ENCODE measurements at places on chromosomes 2 and 18.

GRCh38 chr2:18413676-18414396 is 146.6 kb downstream of the RDH14 start:
- DNase-seq, result no peak

- DNase-seq, result no peak
Measured at GRCh38 chr18:45639408-45639807, 24.1 kb downstream of the SLC14A2 start.

GRCh38 chr2:75055820-75056675 is 97.6 kb downstream of the POLE4 start:
- no peak for DNase-seq

GRCh38 chr2:60510713-60511112 is 42.7 kb downstream of the BCL11A start:
- DNase-seq, result no peak

DNA sequence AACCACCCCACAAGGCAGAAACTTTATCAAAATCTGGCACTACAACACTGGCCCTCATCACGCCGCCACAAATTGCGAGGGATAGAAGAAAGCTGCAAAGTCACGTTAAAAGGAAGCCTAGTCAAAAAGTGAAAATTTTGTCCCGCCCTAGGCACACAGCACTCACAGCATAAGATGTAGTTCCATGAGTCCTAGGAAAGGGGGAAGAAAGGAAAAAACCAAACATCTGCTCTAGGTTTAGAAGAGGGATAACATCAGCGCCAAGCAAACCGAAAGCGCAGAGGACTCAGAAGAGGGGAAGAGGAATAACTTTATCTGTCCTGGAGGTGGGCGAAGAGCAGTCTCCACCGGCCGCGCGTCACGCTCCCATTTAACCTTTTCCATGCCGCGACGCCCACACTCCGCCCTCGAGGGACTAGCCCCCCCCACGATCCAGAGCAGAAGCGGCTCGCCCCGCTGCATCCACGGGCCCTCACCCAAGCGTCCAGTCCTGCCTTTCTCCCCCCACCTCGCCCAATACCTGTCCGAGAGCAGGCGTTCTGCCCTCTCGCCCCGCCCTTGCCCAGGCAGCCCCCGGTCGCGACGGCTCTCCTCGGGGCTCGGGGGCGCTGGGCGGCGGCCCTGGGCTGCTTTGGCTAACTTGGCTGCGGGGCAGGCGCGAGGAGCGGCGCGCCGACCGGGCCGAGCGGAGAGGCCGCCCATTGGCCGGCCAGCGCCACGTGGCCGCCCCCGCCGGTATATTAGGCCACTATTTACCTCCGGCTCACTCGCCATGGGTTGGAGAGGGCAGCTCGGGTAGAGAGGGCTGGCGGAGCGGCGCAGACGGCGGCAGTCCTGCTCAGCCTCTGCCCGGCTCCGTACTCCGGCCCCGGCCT is at the start of gene HOXD1:
HOXD1 (plus strand) TSS at position 770 of the 875 bp plus-strand sequence. CDS start 134 bp downstream, outside the sequence.
- peak; percentile 64 for DNase-seq

DNA sequence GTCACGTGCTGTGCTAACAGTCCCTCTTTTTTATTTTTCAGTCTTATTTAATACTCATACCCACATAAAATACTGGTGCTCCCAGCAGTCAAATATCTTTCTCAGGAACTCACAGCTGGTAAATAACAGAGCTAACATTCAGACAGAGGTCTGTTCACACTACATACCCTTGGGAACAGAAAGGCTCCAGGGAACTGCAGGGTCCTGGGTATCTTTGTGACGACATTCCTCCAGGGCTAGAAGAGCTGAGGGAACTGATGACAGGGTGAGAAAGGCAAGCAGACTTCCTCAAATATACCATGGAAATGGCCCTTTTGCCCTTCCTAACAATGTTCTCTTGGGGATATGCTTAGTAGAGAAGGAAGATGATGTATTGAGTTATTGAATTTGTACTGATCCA is 19.3 kb downstream of the PDE6D start:
- no peak for DNase-seq

DNA sequence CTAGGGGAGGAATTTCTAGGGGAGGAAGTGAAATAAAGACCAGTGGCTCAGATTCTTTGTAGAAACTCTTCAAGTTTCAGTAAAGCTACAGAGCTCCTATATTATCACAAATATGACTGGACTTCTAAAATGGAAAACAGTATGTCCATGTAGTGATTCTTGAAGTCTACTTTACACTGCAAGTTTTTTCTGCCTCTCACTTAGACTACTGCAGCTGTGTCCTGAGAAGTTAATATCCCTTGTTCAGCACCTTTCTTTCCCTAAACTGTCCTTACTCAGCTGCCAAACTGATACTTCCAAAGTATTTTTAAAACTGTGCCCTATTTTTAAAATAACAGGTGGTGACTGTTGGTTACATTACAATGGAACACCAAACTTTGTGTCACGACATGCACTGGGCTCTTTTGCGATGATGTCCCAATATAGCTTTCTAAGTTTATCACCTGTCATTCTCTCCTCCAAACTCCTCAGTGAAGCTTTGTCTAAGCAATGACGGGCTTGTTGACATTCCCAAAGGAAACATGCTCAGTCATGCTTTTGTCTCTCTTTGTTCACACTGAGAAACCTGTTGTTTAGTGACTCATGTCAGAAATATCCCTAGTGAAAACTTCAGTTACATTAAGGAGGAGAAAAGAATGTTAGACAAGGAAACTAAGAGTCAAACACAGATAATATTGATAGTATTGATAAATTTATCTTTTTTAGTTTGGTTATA is 341.1 kb downstream of the ARL6IP6 start:
- no peak for DNase-seq

DNA sequence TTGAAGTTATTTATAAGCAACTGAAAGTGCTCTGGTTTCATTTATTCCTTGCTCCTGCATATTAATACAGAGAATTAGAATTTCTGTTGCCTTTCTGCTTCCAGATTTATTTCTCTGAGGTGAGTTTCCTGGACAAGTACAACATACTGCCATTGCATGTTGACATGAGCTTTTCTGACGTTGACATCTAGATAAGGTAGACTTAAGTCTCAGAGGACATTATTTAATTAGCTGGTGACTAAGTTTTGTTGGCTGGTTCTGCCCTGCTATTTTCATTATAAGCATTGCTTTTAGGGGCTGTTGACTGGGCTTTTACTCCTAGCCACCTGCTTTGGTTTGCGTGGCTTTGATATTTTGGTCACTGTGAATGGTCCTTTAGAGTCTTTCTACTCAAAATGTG is 282.9 kb upstream of the SPRED2 start:
- DNase-seq, result peak; percentile 11

DNA sequence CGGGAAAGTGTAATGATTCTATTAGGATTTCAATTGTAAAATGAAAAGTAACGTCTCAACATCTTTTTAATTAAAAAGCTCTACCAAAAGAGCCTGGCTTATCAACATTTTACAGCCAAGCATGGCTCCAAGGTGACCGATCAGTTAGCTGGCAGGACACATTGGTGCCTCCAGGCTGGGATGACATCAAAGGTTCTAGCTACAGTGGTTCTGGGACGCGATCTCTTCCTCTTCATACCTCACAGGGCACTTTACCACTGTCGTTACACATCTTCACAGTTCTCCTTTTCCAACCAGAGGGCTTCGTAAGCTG is 693 bp downstream of the ORC2 start:
- DNase-seq, result no peak

- no peak for DNase-seq
Measured at GRCh38 chr2:150168595-150169236, 318.8 kb downstream of the RND3 start.

GRCh38 chr2:229620289-229620688 is 94.1 kb downstream of the DNER start:
- DNase-seq, result no peak

- no peak for DNase-seq
Measured at GRCh38 chr18:49850636-49851035, 37.3 kb upstream of the ACAA2 start.

DNA sequence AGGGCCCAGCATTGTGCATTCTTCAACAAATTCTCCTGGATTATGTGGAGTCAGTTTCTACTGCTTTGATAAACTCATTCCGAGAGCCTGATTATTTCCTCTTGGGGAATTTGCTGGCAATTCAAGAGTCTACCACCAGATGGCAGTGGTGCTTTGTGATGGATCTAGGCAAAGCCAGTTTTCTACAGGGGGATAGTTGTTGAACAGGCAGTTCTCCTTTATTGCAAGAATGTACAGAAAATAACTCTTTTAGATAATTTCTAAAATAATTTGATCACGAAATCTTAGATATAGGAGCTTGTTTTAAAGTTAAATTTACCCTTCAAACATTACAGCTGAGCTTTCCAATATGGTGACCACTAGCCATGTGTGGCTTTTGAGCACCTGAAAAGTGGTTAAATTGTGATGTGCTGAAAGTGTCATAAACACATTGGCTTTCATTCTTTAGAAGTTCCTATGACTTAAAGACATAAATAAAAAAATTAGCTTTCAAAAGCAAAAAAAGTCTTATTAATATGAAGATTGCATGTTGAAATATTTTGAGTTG is 66.7 kb upstream of the HAAO start:
- peak; percentile 72 for DNase-seq

DNA sequence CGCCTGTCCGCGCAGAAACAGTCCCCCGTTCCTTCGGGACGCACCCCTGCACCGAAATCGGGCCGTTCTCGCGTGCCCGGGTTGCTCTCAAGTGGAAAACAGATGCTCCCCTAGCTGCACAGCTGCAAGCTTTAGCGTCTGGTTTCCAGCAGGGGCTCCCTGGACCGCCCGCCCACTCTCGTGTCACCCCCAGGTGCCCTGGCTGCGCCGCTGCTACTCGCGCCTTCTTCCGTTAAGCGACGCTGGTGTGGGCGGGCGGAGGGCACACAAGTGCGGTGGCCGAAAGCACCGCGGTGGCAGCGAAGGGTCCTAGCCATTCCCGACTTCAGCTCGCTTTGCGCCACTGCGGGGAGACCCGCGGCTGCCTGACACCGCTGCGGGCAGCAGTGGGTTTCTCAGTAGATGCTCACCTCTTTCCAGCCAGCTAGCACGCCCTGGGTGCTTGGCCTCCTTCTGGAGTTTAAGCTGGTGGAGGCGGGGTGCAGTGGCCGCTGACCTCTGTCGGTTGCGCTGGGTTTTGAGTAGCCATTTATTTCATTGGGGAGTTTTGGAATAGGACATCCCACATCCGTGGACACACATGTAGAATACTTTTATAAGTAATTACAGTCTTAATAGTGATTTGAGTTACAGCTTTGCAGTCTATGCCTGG is 806 bp downstream of the ZNF407 start:
- DNase-seq, result peak; percentile 82

DNA sequence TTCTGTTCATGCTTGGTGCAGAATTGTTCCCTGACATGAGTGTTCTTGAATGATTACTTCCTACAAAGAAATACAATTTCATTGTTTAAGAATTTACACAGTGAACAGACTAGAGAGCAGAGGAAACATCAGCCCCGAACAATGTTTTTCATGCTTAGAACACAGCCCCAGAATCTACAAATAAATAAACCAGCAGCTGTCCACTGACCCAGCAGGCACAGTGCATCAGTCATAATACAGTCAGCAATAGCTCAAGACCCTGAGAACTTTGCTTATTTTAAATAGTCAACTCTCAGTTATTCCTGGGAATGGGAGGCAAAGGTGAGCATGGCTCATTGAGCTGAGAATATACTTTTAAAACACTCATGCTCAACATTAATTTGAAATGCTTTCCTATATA is 38.4 kb downstream of the XIRP2 start:
- no peak for DNase-seq

- DNase-seq, result no peak
Measured at GRCh38 chr2:97662386-97662894, 1.4 kb downstream of the ACTR1B start.

- DNase-seq, result no peak
Measured at GRCh38 chr2:27884601-27885000, 5.6 kb downstream of the RBKS start.

DNA sequence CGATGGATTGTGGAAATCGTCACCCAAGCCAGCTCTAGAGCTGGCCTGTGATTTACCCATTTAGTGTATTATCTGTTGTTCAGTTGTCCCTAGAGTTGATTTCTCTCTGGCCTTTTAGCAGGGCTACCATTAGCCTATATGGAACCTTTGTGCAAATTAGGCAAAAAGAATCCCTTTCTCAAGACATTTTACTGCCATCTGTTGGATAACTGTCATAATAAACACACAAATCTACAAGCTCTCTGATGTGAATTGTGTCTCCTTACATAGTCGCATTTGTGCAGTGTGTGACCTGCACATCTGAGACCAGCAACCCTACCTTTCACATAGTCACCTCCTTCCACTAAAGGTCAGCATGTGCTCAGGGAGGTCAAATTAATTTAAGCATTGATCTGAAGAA is 34.0 kb downstream of the LOXHD1 start:
- DNase-seq, result no peak

- peak; percentile 79 for DNase-seq
Measured at GRCh38 chr2:222319586-222320435, 21.0 kb upstream of the PAX3 start.

DNA sequence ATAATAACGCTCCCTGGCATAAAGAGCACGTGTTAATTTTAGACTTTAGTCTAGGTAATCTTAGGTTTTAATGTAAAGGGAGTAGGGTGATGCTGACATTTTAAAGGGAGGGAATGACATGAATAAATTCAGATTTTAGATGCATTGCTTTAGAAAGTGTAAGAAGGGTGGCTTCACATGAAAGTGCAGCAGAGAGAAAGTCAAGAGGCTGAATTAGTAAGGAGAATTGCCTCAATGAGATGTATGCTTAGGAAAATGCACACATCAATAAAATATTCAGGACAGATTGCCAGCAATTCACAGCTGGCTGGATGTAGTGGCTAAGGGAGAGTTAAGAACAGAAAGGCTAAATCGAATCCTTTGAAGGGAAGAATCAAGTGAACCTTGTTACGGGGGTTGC is 165.5 kb upstream of the CDH19 start:
- DNase-seq, result no peak

DNA sequence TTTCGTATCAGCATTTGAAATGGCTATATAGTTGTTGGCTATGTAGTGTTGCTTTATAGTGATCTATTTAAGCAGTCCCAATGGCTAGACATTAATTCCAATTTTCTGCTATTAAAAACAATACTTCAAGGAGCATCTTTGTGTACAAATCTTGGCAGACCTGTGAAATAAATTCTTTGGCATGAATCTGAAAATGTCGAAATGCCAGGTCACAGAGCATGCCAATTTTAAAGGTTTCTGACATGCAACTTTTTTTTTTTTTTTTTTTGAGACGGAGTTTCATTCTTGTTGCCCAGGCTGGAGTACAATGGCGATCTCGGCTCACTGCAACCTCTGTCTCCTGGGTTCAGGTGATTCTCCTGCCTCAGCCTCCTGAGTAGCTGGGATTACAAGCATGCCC is 26.8 kb upstream of the CABLES1 start:
- DNase-seq, result no peak

GRCh38 chr18:715626-716025 is 3.2 kb upstream of the ENOSF1 start:
- DNase-seq, result no peak

GRCh38 chr2:118319271-118319684 is 231.0 kb downstream of the INSIG2 start:
- no peak for DNase-seq

- DNase-seq, result no peak
Measured at GRCh38 chr2:45319683-45320455, 291.2 kb downstream of the SRBD1 start.

- DNase-seq, result no peak
Measured at GRCh38 chr2:156956161-156956560, 301.3 kb upstream of the GALNT5 start.
